HCT116 (cell line): ENCODE measurements at places on chromosomes 6 and 20.

DNA sequence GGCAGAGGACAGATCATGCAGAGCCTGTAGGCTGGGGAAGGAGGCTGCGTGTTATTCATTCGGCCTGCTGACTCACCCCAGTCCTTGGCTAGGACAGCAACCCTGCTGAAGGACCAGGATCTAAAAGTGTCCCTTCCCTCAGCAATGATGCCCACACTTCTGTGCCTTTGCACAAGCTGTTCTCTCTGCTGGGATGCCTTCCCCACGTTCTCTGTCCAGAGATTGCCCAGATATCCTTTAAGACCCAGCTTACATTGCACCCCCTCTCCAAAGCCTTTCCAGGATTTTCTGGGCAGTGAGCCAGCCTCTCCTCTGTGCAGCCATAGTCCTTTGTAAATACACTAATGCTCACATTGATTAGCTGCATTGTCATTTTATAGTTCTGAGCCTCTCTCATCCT, 99.3 kb upstream of the CHD6 start:
- DNase-seq: no peak

- peak; percentile 63 for DNase-seq
These were observed 20.4 kb downstream of the HLA-G start for GRCh38 chr6:29847871-29848630.

DNA sequence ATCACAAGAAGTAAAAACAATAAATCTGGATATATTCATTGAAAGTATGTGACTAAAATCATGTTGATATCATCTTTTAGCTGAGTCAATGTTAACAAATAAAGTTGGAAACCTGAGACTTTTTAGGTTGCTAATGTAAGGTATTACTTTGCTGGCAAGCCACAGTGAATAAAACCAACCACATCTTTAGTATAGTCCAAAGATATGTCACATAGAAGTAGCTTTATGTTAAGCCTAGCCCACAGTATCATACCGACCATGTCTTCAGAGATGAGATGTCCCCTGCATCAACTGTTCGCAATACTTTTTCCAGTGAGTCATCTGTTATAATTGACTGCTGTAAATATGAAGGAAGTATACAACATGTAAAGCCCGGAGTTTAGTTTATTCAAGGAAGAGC, 107.6 kb upstream of the MCHR2 start:
- no peak for DNase-seq

- no peak for DNase-seq
These were observed 34.7 kb downstream of the PDYN start for GRCh38 chr20:1959156-1959555.

- DNase-seq: no peak
These were observed 345.7 kb downstream of the UTRN start for GRCh38 chr6:144630857-144631256.

DNA sequence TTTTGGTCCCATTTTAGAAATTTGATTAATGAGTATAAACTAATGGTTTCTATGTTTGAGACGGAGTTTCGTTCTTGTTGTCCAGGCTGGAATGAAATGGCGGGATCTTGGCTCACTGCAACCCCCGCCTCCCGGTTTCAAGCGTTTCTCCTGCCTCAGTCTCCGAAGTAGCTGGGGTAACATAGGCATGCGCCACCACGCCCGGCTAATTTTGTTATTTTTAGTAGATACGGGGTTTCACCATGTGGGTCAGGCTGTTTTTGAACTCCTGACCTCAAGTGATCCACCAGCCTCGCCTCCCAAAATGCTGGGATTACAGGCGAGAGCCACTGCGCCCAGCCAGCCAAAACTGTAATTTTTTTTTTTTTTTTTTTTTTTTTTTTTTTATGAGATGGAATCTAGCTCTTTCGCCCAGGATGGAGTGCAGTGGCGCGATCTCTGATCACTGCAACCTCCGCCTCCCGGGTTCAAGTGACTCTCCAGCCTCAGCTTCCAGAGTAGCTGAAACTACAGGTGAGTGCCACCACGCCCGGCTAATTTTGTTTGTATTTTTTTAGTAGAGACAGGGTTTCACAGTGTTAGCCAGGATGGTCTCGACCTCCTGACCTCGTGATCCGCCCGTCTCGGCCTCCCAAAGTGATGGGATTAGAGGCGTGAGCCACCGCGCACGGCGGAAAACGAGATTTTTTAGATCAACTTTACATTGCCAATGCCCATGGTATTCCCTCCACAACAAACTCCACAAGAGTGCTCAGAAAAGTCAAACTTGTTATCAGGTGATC, 127.8 kb downstream of the HFE start:
- no peak for DNase-seq

- no peak for DNase-seq
These were observed 11.7 kb downstream of the TFEB start for GRCh38 chr6:41723530-41724227.

- DNase-seq: no peak
These were observed 116.6 kb downstream of the FOXO3 start for GRCh38 chr6:108677357-108677756.

DNA sequence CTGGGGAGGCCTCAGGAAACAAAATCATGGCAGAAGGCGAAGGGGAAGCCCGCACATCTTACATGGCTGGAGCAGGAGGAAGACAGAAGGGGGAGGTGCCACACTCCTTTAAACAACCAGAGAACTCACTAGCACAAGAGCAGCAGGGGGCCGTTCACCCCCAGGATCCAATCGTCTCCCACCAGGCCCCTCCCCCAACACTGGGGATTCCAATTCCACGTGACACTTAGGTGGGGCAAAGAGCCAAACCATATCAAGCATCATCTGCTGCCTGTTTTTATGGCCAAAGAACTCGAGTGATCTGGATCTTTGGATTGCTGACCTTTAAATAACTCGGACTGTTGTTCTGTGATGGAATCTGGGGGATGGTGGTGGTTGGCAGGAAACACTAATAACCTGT, 28.0 kb downstream of the PNLDC1 start:
- DNase-seq: no peak

GRCh38 chr20:53629436-53629835, 35.8 kb upstream of the ZNF217 start:
- DNase-seq: no peak

DNA sequence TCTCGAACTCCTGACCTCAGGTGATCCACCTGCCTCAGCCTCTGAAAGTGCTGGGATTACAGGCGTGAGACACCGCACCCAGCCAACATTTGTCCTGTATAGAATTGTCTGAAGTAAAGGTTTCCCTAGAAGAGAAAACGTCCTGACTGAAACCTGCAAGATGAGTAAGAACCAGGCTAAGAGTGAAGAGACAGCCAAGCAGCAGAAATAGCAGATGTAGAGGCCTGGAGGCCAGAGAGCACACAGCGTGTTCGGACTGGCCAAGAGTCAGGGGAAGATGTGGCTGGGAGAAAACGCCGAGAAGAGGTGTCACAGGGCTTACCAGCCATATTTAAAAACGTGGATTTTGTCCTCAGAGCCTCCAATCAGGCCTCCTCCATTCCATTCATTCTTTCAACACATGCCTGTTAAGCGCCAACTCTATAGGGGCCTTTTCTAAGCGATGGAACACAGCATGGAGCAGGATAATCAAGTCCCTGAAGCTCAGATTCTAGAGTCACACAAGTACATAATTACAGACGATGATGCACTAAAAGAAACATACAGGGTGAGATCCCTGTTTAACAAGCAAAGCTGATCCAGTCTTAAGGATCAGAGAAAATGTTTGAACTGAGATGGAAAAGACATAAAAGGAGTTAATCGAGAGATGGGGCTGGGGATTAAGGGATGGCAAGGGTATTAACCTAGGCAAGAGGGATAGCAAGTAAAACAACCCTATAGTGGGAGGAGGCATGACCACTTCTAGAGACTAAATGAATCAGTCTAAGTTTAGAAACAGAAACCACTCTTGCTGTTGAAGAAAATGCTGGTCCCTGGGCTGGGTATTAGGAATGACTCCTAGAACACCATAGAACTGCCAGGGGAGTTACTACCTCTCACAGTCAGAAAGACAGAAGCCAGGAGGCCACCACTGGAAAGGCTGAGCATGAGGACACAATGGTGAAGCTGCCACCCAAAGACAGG, 4.8 kb downstream of the ZCCHC3 start:
- no peak for DNase-seq

GRCh38 chr6:131290955-131291354, 155.7 kb downstream of the AKAP7 start:
- DNase-seq: no peak

DNA sequence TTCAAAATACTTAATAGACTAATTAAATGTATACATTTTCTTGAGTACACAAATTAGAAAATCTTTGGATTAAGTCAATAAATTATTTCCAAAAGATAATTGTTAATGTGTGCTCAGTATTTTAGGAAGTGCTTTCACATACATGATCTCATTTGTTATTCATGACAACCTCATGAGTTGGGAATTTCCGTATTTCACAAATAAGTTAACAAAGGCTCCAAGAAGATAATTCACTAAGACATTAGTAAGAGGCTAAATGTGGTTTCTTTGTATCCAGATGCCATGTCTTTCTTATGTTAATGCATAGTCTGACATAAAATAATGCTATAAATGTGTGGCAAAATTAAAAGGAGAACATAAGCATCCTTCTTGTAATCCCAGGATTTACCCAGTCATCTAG, 79.5 kb upstream of the TCF21 start:
- DNase-seq: no peak

DNA sequence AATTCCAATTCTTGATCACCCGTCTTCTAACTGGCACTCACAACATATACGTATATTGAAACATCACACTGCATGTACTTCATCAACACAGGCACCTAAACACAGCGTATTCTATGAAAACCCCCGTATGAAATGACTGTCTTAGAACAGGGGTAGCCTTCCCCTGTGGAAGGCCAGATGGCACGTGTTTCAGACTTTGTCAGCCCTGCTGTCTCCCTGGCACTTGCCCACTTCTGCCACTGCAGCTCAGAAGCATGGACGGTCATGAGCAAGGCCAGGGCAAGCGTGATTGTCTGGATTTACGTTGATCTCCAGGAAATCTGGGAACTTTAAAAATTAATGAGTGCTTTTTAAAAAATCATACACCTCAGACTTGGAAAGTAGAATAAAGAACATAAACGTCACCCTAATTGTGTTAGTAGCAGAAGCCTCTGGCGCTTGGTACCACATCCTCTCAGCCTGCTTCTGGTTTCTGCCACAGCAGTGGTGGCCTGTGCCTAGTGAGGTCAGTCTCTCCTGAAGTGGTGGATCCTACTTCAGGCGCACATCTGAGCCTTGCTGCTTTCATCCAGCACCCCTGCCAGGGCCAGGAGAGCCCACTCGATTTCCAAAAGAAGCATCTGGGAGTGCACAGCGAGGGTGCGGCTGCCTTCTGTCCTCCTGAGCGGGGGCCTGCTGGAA, 18.3 kb downstream of the PDE10A start:
- no peak for DNase-seq
